ENCODE measurements at places on chromosomes 6 and 20. TPM values are rescaled to one million over a fixed set of nuclear protein-coding genes. Genes with fewer than 3 reads are reported as not detected.
A peak's percentile ranks its signal among the peaks of the same experiment; 100 is the strongest.

CTAGE9 gene
- total RNA-seq, result not detected

DNA sequence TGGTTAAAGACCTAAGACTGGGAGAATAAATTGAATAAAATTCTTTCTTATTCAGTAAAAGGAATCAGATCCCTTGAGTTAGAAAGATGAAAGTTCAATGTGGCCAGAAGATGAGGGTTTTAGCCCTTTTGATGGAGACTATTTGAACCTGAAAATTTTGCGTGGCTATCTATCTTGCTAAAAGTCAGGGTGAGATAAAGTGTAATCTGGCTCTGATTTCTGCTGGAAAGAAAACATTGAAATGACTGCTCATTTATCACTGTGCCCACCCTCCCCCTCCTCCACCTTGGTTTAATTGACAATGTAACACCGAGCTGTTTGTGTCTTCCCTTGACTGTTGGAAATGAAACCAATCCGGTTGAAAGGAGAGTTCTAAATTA lies 32.9 kb upstream of the TCF21 start:
- no peak for DNase-seq

GRCh38 chr20:44326391-44327159 lies 10.3 kb upstream of the R3HDML start:
- peak; percentile 6 for DNase-seq

- DNase-seq, result no peak
These were observed 125.1 kb downstream of the TOX2 start for GRCh38 chr20:44039741-44040140.

GINS1 gene
- total RNA-seq, result 3.8 TPM

DNA sequence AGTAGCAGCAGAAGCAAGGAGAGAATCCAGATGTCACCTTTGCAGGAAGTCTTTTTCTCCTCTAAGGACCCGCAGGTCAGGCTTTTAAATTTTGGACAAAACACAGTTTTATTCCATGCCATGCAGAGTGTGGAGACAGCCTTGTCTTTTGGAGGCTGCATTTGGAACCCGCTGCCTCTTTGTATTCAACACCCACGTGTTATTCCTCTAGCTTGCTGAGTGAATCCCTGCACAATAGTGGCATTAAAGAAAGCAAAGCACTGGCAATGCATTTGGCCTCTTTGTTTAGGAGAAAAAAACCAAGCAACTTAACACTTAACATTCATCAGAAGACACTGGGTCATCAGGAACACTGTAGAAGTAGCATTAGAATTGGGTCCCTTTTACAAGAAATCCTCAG lies 43.5 kb downstream of the TFAP2B start:
- no peak for DNase-seq

TFAP2B gene
- total RNA-seq, result under 0.01 TPM

DNA sequence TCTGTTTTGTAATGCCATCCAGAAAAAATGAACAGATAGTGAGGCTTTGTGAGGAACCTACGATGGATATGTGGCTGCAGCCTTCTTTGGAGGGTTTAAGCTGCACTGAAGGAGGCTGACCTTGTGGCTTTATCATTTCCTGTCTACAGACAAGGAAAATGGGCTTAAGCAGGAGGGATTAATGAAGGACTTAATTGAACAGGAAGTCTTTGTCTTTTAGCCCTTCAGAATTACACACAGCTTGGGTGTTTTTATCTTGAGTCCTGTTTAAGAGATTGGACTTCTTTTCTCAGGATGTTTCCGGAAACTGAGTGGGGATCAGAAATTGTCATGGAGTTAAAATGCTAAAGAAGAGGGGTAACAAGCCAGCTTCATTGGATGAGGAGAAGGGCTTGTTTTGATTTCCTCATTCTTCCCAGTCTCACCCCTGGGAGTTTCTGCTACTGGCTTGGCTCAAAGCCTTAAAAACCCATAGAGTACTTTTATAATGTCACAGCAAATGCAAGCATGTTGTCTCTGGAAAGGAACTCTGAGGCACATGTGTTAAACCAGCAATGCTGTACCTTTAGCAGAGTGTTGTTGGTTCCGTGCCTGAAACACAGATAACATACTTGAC lies 193.6 kb downstream of the JARID2 start:
- no peak for DNase-seq

MBOAT1 gene
- 9.3 TPM for total RNA-seq

ATG5 gene
- 45.3 TPM for total RNA-seq

DNA sequence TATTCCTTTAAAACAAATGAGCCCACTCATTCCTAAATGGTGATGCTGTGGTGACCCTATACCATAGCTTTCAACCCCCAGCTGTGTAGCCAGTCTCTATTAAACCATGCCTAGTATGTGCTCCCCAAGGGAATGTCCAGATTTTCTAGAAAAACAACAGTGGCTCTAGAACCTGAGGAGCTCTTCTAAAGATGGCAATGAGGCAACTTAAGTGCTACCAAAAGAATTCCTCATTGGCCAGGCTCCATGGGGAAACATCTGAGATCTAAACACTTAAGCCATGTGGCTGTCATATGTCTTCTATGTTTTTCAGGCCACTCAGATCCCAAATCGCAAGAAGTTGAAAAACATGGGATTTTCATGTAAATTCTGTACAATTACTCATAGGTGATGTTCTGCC lies 191.0 kb downstream of the TPBG start:
- DNase-seq, result no peak

GRCh38 chr20:38723848-38724625 lies at the start of gene SLC32A1:
TSS of gene SLC32A1 (plus strand) at chr20:38724486. CDS start at chr20:38724725, 239 bp downstream.
- no peak for DNase-seq

GRCh38 chr6:157984686-157985225 lies 3.1 kb downstream of the SYNJ2 start:
- no peak for DNase-seq

- DNase-seq, result peak; percentile 95
These were observed at the start of gene MTO1 for GRCh38 chr6:73461537-73462350. TSS of gene MTO1 (plus strand) at chr6:73461737. CDS start at chr6:73461855, 118 bp downstream.

PRR18 gene
- 0.10 TPM for total RNA-seq

- no peak for DNase-seq
These were observed 43.0 kb downstream of the TSPYL4 start for GRCh38 chr6:116210750-116211425.

DNA sequence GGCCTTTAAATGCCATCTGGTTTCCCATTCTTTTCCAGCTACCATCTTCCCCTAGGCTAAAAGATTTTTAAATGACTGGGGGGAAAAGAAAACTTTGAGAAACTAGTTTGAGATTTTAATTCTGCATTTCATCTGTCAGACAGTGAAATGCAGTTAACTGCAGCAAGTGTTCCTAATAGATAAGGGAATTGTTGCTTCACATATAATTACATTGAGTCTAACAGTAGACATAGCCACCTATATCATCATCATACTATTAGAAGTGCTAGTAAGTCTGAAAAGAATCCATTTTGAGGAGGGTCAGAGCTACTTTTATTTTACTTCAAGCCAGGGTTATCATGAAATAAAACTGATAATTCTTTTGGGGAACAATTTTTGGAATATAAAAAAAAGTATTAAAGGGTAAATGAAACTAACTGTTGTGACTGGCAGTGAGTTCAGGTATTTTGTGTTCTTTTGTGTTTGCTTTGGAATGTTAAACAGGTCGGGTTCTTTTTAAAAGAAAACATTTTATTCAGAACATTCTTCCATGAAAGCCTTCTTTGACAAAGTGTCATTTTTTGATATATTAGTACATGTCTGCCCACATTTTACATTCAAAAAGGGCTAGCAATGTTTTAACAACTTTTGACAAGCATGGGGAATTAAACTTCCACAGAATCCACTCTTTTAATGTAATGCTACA lies 170.1 kb downstream of the HS3ST5 start:
- DNase-seq, result no peak

DNA sequence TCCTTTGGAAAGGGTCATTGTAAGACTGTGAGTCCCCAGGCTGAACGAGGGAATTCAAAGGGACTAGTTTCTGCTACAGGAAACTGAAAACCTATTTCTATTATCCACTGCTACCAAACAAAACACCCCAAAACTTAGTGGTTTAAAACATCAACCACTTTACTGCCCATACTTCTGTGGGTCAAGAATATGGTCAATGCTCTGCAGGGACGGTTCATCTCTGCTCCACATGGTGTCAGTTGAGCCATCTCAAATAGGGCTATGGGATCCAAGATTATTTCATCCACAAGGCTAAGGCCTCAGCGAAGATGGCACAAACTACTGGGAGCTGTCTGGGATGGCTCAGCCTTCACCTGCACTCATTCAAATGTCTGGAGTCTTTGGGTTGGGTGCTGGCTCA lies 65.5 kb downstream of the DZANK1 start:
- DNase-seq, result no peak

- DNase-seq, result no peak
These were observed 120.5 kb downstream of the RTN4IP1 start for GRCh38 chr6:106508834-106509233.

ADGRF5 gene
- 39.9 TPM for total RNA-seq

- no peak for DNase-seq
These were observed 59.1 kb upstream of the SUPT3H start for GRCh38 chr6:45436544-45437438.

DNA sequence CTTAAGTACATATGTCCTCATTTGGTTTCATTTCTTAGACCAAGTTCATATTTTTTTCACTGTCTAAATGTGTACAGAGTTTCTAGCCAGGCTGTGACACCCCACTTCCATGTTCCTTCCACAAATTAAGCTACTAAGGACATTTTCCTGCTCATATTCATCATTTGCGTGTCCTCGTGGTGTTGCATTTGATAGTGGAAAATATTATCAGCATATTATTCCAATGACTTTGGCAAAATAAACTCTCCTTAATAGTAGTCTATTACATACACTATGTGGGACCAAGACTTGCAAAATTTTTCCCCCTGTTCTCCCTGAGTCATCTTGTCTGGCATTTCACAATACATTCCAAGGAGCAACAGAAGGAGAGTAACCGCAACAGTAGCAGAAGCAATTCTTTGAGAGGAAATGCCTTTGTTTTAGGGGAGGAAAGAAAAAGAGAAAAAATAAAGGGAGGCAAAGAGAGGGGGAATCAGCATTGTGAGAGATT lies 599.2 kb downstream of the COL12A1 start:
- no peak for DNase-seq

GRCh38 chr20:44715499-44716308 lies 535 bp downstream of the CCN5 start:
- DNase-seq, result no peak

GRCh38 chr6:7761051-7761450 lies 35.2 kb downstream of the BMP6 start:
- DNase-seq, result no peak

- DNase-seq, result no peak
These were observed 65.0 kb upstream of the IFNGR1 start for GRCh38 chr6:137283940-137284810.

NMBR gene
- not detected for total RNA-seq

RPP40 gene
- total RNA-seq, result 7.0 TPM

CD109 gene
- 29.6 TPM for total RNA-seq

DNA sequence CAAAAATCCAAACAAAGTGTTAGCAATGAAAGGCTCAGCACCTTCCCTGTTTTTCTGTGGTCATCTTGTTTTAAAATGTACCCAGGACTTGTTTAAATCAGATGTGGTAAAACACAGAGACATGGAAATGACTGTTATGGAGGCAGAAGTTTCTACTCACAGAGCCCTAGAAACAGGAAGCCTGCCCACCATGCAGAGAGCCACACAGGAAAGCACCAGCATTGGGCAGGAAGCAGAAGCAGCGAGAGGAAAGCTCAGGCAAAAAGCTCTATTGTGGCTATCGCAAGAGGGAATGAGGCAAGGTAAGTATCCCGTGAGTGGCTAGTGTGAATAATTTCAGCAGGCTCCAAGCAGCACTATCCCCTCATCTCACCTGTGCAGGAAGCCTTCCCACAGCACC lies 42.8 kb downstream of the GPR6 start:
- no peak for DNase-seq

All from tongue (tissue), 3 donors.